ENCODE measurements at places on chromosomes 2 and 18. TPM values are rescaled to one million over a fixed set of nuclear protein-coding genes. Genes with fewer than 3 reads are reported as not detected.

GRCh38 chr18:5457462-5457957 is 86.3 kb downstream of the EPB41L3 start:
- DNase-seq: no peak

DNA sequence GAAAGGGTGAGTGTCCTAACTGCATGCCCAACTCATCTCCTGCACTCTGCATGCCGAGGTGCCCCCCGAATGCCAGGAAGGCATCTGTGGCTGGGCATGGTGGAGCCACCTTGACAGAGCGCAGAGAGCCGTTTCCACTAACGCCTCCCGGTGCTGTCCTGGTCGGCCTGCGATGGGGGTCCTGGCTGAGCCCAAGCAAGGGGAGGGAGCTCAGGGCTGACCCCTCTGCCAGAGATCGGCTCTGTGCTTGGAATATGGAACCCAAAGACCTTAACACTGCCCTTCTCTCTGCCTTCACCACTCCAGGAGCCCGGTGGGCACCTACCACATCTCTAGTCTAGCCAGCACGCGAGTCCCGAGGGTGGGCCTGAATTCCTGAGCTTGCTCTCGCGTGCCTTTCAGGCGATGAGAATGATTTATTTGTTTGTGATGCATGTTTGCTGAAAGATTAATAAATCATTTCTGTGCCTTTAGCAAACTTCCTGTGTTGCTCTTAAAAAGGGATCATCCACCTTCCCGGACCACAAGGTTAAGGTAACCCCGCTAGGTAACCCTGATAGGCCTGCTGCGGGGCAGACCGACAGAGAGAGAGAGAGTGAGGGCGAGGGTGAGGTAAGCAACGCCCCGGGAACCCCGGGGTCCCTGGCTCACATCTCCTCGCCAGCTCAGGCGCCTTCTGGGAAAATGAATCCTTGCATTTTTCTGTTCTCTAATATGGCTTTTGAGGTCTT is 35.3 kb downstream of the PDIA6 start:
- DNase-seq: peak; percentile 35

DNA sequence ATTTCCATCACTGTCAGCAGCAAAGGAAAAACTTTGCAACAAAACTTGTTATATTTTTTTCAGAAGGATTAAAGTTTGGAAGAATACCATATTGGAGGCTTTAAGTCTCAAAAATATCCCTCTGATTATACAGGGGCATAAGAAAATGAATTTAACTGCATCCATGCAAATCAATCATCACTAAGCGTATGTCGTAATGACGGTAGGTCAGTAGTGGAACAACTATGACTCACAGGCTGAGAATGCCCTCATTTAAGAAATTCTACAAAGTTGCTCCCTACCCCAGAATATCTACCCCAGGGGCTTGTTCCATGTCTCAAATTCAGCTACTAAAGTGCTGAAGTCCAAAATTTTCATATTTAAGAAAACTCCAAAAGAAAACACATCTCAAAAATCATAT is 12.5 kb upstream of the NAB1 start:
- no peak for DNase-seq

COL6A3 gene
- total RNA-seq: not detected

OR6B2 gene
- not detected for total RNA-seq

All from HT-29 (cell line).